ENCODE measurements at places on chromosomes 4 and X.

- DNase-seq: no peak
Observed at GRCh38 chr4:68352791-68353190, 2.9 kb upstream of the YTHDC1 start.

DNA sequence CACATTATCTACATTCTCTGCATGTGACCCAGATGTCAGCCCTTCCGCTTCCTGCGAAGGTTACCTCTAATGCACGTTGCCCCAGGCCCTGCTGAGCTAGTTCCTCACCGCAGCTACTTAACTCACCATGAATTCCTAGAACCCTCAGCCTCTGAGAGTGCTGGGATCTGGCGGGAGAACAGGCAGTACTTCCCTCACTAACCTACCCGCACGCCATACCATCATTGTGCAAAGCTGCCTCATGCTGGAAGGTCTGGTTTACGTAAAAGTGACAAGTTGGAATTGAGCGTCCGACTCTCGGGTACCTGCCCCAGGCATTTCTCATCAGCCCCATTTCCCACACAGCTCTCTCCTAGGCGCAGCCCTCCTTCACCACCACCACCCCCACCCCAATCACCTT is 6.3 kb downstream of the SLC25A4 start:
- no peak for DNase-seq

DNA sequence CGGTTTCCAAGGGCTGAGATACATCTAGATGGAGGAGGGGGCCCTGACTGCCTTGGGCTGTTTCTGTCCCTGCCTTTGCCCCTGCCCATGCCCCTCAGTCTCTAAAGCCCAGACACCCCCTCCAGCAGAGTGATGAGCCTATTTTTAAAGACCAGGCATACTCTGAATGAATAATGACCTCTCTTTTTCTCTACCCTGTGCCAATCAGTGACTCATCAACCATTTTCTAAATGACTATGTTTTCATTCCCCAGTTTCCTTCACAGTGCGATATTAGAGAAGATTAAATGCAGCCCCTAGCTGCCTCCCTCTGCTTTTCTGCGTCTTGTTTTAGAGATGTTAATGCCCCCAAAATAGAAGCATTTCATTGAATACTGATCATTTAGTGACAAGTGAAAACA is 15.5 kb upstream of the NHS start:
- no peak for DNase-seq

DNA sequence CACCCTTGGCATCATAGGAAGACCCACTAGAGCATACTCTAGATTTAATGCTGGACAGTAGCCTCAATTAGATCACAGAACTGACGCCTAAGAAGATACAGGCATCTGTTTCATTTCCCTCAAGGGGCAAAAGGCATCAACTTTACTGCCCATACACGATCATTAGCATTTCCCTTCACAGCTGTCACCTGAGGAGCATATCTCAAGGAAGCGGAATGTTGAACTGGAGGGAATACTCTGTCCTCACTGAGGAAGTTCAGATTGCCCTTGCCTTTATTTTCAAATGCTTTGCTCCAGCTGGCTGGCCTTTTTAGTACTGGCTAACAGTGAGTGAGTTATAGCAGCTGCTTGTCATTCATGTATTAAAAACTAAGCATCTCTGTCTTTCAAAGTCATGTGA is 508.4 kb upstream of the GALNT7 start:
- no peak for DNase-seq

GRCh38 chrX:97936296-97936695 is 1052.6 kb downstream of the RPA4 start:
- no peak for DNase-seq
